ENCODE measurements at places on chromosomes 7 and 10.

- no peak for DNase-seq
Measured at GRCh38 chr7:25988640-25989039, 163.4 kb upstream of the NFE2L3 start.

DNA sequence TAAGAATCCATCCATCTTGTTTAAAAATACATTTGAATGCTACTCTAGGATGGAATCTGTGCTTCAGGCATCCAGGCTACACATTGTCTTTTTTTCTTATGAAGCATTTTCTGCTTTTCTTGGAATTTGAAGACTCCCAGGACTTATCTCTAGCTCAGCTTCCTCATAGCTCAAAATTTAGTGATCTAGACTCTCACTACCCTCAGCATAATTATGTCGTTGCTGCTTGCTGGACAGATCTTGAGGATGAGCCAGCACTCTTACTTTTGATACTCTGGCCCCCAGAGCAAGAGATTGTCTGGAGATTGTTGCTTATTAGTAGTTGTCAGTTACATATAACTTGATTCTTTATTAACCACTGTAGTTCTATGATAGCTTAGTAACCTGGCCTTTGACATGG, 83.3 kb upstream of the FGL2 start:
- DNase-seq = no peak

DNA sequence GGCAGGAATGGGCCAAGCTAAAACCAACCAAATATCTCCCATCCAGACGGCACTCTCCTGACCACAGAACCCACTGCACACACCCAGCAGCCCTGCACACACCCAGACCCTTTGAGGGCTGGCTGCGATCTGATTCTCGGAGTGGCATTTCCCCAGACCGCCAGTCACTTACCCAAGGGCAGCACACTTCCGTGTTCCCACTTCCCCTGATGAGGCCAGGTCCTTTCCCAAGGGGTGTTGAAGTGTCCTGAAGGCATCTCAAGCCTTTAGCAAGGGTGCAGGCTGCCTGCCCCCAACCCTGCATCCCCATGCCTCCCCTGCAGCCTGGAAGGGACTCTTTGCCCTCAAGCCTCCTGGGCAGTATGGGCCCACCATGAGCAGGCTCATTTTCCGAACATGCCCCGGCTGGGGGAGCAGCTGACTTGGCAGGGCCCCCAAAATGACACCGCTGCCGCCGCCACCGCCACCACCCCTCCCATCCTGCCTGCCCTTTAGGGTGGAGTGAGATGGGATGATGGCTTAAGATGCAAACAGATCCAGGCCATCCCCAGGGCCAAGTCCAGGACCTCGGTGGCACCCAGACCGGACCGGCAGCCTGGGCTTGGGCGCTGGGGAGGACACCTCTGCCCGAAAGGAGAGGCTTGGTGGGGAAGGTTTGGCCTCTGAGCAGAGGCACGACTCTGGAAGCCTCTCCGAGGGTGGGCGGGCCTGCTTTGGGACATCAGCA, 159.8 kb downstream of the NRF1 start:
- no peak for DNase-seq

DNA sequence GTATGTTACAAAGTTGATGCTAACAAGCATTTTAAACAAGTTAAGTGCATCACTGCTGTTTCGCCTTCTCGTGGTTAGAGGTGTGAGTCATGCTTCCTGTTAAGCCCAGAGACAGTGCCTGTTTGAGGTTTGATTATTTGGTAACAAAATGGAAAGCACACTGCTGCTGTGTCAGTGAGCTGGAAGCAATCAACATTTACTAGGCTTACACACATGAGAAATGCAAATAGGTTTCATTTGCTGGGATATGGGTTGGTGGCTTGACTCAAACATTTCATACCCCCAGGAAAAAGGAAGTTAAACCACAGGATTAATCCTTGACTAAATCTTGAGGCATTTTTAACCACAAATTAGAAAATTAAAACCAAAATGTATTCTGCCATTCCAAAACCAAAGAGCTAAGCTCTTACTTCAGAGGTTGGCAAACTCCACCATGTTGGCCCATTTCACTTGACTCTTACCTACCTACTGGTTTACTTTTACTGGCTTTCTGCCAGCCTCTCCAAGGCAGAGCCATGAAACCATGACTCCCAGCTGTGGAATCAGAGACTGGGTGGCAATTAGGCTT, 139.2 kb downstream of the ETV1 start:
- no peak for DNase-seq

DNA sequence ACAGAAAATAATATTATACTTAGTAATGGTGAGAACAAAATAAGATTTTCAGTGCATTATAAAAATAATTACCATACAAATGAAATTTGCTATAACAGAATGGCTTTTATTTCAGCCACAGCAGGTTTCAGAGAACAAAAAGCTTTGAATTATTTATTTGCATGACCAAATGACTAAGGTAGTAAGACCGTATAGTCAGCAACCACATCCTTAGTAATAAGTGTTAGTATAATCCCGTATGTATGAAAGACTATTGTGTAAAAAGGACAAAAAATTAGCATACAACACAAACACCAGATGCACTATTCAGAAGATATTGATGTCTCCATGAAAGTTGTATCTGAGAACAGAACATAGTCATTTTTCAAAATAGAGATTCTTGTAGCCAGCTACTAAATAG, 12.2 kb downstream of the PDZD8 start:
- no peak for DNase-seq

DNA sequence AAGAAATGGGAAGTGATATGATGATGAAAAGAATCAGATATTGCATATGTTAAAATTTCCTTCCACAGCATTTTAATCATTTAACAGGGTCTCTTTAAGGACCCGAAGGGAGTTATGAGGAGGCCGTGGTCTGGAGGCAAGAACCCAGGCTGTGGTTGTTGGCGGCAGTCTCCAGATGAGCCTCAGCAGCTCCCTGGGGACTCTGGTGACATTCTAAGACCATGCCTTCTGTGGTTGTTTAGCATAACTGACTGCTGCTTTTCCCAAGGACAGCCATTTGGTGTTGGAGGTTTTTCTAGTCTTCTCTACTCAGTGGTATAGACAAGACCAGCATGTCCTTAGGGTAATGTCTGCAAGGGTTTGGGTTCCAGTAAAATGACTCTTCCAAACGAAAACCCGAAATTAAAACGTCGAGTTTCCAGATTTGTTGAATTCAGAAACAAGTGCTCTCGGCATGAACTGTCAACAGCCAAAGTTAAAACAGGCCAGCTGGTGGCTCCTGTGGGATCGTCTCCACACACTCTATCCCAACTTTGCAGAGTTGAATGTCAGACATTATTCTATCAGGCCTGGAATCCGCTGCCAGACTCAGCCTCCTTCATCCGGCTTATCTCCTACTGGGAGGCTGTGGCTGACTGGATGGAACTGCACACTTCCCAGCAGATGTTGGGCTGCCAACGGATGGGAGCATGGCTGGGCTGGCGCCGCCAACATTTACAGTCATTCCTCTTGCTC, 183.1 kb downstream of the TAX1BP1 start:
- DNase-seq = no peak

GRCh38 chr7:32283546-32283945, 206.6 kb downstream of the LSM5 start:
- no peak for DNase-seq

- no peak for DNase-seq
Measured at GRCh38 chr10:77844177-77844576, 82.4 kb downstream of the DLG5 start.

- DNase-seq = no peak
Measured at GRCh38 chr7:135898226-135898625, 78.9 kb downstream of the MTPN start.

GRCh38 chr7:23277359-23277989, 21.7 kb upstream of the MALSU1 start:
- no peak for DNase-seq

GRCh38 chr7:100215895-100216294, 3.9 kb upstream of the PVRIG start:
- no peak for DNase-seq

All from omental fat pad (tissue), 4 donors.